ENCODE measurements at places on chromosomes 11 and 22.

DNA sequence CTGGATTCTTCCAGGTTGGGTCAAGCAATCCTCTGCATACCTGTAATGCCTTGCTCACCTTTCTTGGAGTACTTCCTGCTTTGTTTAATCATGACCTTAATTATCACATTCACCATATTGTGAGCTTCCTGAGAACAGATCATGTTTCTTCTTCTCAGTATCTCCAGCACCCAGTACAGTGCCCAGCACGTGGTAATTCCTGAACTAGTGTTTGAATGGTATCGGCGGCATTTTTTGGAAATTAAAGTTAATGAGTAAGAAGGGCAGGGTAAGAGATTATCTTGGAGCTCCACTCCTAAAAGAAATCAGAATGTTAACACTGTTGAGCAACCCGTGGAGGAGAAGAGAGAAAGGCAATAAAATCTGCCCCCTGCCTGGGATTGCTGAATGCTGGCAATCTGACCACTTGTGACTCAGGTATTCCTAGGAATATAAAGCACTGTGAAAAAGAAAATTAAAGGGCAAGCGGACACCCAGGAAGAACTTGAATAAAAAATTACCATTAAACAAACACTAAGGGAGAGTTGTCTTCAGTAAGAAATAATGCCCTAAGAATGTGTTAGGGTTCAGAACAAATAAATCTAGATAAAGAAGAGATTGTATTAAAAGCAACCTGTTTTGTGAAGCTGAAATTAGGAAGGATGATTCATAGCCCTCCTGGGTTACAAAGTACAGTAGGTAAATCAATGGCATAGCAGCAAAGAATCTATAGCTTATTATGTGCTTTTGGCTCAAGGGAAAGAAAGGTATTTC, 92.9 kb downstream of the PDHX start:
- DNase-seq: no peak

- no peak for DNase-seq
These were observed 44.1 kb downstream of the DRG1 start for GRCh38 chr22:31443516-31443915.

DNA sequence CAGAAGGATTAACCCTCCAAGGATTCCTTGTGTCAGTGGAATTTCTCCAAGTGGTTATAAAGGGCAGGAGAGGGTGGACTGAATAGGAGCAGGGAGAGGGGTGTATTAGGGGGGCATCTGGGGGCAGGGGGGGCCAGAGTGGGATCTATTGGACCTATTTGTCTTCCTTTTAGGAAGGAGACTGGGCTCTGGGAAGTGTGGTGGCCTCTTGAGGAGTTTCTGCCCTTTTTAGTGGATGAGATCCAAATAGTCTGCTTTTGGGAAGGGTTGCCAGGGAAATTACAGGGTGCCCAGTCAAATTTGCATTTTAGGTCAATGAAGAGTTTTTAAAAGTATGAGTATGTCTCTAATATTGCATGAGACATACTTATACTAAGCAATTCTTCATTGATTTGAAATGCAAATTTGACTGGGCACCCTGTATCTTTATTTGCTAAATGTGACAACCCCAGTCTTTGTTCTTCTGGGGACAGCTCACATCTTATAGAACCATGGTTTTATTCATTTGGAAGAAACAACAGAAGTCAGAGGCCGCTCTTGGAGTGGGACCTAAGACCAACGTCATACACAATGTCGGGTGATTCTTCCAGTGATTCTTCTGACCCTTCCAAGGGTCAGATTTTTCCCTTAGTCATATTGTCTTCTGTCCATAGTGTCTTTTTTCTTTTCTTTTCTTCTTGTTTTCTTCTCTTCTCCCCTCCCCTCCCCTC, 429 bp upstream of the SLC22A6 start:
- no peak for DNase-seq

DNA sequence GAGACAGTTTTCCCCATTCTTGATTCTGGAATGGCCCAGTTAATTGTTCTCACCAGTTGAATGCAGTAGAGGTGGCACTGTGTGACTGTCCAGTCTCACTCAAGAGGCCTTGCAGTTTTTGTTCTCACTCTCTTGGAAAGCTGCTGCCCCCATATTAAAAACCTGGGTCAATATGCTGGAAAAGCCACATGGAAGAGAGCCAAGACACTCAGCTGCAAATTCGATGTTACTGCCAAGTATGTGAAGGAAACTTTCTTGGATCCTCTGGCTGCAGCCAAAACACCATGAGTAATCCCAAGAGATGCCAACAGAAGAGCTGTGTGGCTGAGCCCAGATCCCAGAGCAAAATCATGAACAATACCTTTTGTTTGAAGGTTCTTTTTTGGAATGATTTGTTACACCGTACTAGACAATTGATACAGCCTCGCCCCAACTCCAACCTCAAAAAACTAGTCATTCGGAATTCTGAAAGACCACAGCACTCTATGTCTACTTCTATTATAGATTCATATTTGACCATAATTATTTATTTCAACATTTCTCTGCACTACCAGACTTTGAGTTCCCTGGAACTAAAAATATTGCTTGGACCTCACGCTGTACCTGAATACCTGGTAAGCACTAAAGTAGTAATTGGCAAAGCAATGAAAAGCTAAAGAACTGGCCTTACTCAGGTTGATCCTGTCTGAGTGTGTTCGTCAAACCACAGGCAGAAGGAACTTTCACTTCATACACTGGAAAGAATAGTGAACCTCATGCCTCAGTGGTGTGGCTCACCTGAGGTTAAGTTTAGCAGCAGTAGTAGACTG, 378.8 kb downstream of the ETS1 start:
- no peak for DNase-seq

Data from retina (tissue), 1 donor.